ENCODE measurements at places on chromosomes 12 and 14. TPM values are rescaled to one million over a fixed set of nuclear protein-coding genes. Genes with fewer than 3 reads are reported as not detected.

Gene RNASE4
- 4.8 TPM for total RNA-seq

DNA sequence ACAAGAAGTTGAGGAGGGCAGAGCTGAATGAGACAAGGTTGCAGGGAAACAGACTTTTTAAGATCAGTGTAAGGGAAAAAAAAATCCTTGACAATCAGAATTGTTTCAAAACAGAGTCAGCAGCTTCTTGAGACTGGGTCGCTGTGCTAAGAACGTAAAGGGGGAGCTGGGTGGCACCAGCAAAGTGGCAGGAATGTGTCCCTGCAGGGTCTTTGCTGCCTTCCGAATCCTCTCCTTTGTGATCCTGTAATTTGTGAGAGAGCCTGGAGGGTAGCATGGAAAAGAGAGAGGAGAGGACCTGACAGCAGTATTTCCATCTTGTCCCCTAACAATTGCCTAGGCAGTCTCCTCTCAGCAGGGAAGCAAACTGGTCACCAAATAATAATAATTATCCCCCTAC, 472.8 kb downstream of the RGS6 start:
- no peak for DNase-seq

GRCh38 chr12:56377310-56377988, 14.8 kb upstream of the APOF start:
- DNase-seq, result peak; percentile 23

DNA sequence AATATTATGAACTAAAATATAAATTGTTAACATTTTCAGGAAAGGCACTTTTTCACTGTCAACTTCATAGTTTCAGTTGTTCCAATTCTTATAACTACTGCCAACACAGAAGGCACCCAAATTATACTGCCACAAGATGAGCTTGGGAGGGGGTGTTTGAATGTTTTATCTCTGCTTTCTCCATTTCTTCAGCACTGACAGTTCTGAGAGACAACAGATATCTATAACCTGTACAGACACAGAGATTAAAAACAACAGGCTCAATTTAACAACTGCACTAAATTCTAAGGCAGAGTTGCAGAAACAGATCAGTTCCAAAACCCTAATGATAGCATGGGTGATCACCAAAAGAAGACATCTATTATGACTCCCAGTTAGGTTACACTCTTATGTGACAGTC, 12.8 kb downstream of the SCAF11 start:
- no peak for DNase-seq

GRCh38 chr12:6602526-6602925, 4.7 kb downstream of the CHD4 start:
- DNase-seq, result no peak

DNA sequence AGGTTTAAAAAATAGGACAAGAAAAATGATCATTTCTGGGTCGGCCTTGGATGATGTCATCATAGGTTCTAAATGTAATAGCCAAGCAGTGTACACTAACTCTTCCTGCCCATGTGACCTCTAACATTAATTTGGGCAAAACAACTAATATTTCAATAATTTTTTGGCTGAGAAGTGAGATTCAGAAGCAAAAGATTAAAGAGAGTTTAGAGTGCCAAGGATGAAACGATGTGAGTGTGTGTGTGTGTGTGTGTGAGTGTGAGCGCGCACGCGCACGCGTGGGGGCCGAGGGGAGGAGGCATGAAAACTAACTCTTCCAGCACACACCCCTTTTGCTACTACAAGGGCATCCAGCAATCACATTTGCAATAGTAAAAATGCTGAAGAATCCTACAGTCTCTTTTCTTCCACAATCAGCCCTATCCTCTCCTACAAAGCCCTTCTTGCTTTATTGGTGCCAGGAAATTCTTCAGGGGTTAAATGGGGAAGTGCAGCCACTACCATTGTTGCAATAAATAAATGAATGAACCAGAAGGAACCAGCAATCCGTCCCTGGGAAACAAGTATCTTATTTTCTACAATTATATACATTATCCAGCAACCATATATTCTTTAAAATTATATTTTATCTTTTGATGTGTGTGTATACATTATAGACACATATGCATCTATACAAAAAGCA, 52.9 kb downstream of the PEBP1 start:
- peak; percentile 74 for DNase-seq

- DNase-seq, result no peak
Observed at GRCh38 chr12:95681210-95681765, 109.3 kb downstream of the NTN4 start.

DNA sequence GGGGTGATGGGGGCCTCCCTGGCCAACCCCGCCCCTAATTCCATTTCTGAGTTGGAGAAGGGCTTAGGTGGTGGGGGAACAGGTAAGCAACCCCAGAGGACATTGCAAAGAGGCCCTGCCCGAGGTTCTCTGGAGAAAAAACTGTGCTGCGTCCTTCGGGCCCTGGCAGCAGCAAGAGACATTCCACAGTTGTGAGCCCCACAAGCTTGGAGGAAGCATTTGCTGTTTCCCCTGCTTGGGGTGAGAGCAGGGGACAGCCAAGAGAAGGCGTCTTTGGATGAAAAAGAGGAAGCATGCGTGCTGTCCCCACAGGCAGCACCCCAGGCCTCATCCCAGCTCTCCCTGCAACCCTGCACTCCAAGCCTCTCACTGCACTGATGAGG, 1.3 kb downstream of the BDKRB2 start:
- peak; percentile 34 for DNase-seq

GRCh38 chr14:101705733-101706508, 55.6 kb upstream of the PPP2R5C start:
- peak; percentile 16 for DNase-seq

DNA sequence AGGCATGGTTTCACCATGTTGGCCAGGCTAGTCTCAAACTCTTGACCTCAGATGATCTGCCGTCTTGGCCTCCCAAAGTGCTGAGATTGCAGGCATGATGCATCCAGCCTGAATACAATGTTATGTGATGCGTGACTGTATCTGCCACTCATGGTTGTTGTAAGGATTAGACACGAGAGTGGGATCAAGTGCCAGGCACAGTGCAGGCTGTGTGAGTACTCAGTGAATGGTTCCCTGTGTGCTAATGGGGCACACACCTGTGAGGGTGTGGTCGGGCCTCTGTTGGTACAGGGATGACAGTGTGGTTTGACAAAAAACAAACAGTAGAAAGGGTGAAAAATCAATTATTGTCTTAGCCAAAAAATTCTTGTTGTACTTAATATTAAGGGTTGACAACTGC, 61.8 kb downstream of the TECPR2 start:
- no peak for DNase-seq

- DNase-seq, result no peak
Observed at GRCh38 chr14:70995211-70995610, 88.0 kb downstream of the PCNX1 start.

DNA sequence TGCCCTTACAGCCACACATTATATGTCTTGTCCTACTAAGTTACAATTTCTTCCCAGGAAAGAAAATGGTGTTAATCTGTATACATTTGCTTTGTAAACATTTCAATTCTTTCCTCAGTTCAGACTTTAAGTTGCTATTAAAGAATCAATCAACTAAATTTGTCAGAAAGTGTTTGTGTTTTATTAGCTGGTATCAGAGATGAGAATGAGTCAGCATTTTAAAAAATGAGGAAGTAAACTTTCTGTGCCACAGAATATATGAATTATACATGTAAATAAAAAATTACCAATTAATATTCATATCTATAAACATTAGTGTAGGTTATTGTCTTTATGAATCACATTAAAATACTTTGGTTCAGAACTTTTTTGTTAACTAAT, 82.0 kb downstream of the LMO3 start:
- DNase-seq, result peak; percentile 13

DNA sequence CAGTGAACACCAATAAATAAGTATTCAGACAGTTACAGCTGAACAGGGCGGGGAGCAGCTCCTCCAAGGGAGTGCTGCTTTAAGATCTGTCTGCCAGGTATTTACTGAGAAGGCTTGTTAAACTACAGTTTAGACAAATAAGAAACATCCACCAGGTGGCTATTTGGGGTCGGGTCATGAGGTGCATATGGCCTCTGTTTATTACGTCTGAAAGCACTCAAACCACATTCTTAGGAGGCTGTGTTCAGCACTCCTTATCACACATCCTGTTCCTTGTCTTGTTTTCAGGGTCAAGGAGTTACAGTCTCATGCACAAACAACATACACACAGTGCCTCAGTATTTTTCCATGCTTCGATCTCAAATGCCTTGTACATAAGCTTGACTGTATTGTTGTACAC, 78.8 kb downstream of the KCNMB4 start:
- DNase-seq, result no peak

DNA sequence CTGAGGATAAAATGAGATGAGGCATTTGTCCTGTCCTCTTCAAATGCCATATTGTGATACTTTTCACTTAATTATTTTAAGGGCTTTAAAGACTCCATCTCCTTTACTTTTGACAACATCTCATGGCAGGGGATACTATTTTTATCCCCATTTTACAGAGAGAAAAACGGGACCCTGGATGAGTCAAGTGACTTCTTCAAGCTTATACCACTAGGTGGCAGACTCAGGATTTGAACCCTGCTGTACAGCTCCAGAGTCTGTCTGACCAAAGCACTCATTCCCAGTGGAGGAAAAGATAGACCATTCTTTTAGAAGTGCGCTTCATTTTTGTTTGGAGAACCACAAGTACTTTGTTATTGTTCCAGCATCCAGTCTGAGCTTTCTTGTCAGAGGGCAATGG, 1.7 kb upstream of the SMOC1 start:
- peak; percentile 29 for DNase-seq

DNA sequence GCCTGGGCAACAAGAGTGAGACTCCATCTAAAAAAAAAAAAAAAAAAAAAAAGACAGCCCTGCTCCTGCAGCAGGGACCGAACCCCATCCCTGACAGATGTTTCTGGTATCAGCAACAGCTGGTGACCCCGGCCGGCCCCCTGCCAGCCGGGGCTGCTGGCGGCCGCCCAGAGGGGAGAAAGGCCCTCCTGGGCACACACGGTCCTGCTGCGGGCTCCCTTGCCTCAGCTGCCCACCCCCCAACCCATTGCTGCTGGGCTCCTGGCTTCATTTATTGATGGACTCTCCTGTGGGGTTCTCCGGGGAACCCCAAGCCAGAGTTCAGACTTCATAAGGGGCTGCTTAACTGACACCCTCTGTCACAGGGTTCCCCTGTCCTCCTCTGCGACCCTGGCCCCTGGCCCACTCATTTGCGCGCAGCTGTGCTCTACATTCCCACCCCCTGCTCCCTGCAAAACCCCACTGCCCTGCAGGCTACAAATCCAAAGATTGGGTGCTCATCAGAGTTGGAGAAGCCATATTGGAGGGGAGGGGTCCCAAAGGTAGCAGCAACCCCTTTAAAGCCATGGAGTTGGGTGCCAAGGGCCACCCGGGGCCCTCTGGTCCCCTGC, 103.6 kb upstream of the RTL1 start:
- no peak for DNase-seq

Gene HPD
- total RNA-seq, result 1.1 TPM

Gene KRT71
- not detected for total RNA-seq

- DNase-seq, result peak; percentile 26
Observed at GRCh38 chr12:12147111-12147510, 76.4 kb downstream of the BCL2L14 start.

DNA sequence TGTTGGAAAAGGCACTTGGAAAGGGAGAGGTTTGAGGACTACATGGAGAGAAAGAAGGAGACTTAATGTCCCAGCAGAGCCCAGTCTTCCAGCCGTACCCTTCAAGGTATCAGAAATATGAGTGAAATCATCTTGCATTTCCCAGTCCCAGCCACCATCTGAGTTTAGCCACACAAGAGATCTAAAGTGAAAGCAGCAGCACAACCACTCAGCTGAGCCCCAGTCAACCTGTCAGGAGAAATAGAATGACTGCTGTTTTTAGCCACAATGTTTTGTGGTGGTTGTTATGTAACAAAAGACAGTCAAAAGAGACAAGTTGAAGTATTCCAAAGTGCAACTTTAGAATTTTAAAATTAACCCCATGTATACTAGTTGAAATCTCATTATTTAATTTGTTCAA, 28.0 kb downstream of the DERA start:
- no peak for DNase-seq

GRCh38 chr14:103313704-103314103, 20.3 kb upstream of the EIF5 start:
- peak; percentile 28 for DNase-seq

GRCh38 chr12:9926876-9927275, 5.3 kb downstream of the CLEC2A start:
- no peak for DNase-seq

- peak; percentile 72 for DNase-seq
Observed at GRCh38 chr12:12606781-12607589, 4.7 kb upstream of the CREBL2 start.

DNA sequence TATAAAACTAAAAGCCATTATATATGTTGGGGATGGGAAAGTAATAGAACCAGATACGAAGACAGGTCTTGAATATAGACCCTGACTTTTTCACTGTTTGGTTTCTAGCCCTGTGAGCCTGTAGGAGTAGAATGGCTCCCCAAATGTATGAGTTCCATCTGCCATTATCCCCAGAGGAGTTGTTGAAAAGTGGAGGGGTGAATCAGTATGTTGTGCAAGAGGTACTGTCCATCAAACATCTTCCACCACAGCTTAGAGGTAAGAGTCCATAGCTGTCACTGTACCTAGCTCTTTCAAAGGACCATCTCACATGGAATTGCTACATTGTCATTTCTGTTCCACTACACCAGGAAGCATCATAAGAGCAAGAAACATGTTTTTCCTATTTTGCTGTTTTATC, 1.1 kb downstream of the NCAPD2 start:
- no peak for DNase-seq

Gene CLEC1B
- total RNA-seq, result not detected

DNA sequence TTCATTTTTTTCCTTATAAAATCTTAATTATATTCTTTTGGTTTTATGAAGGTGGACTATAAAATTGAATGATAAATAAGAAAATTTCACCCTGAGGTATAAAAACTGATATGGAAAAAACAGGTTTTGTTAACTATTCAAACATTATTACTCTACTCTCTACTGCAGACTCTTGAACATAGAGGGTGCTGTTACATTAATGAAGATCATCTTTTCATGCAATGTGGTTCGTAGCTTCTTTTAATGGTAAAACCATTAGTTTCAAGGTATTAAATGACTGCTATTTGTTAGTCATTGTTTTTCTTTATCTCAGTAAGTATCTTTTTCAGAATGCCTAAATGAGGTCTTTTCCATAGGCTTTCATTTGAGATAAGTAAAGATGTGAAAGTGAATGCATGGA, 510.4 kb downstream of the SLC16A7 start:
- DNase-seq, result peak; percentile 53

GRCh38 chr12:89353823-89354611, 1.7 kb upstream of the DUSP6 start:
- peak; percentile 56 for DNase-seq

DNA sequence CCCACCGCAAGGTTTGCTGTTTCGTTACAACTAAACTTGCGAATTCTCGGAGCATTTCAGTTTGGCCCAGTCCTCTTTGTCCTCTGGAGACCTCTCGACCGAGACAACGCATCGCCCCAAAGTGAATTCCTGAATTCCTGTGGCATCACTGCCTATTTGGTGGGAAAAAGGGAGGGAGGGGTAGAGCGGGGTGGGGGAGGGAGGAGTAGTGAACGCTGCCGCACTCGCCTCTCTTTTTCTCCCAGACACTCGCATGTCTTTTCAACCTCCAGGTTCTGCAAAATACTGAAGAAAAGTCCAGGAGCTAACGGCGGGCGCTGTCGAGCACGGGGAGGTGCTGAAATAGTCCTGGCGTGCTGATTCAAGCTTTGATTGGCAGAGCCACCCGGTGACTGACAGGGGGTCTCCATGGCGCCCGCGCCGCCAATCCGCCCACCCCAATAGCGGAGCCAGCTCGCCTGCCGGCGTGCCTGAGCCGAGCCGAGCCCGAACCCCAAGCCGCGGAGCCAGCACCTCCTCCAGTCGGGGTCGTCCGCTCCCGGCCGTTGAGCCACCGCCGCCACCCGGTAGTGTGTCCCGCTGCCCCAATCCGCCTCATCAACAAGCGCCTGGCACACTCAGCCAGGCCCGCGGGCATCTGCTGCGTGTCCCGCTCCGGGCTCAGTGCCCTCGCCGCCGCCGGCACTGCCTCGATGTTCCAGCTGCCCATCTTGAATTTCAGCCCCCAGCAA, at the start of gene SIX6:
Gene SIX6 (plus strand): TSS at position 440 of the 731 bp plus-strand sequence. CDS start 253 bp downstream, at position 693.
- DNase-seq, result no peak

Data from fibroblast of the aortic adventitia (primary cell).